Regular cardiac myocyte (primary cell): ENCODE measurements at places on chromosomes 12 and 14. TPM values are rescaled to one million over a fixed set of nuclear protein-coding genes. Genes with fewer than 3 reads are reported as not detected.

The DIO2 gene
- 6.8 and 27.0 TPM in 2 replicates for total RNA-seq

The ARPC3 gene
- 366 and 438 TPM in 2 replicates for total RNA-seq

The TSPAN8 gene
- total RNA-seq: 10.2 and 15.2 TPM in 2 replicates

The PLEKHD1 gene
- under 0.01 TPM in 1 of 2 replicates, not detected in the other for total RNA-seq

The AMDHD1 gene
- total RNA-seq: under 0.01 and 0.28 TPM in 2 replicates

The SERPINA9 gene
- total RNA-seq: 0.28 and 0.96 TPM in 2 replicates

The DPPA3 gene
- not detected in 2 replicates for total RNA-seq

The LAG3 gene
- not detected in 2 replicates for total RNA-seq

The AMN gene
- total RNA-seq: under 0.01 and 0.56 TPM in 2 replicates

The SMOC1 gene
- total RNA-seq: under 0.01 and 0.85 TPM in 2 replicates

The SLCO1C1 gene
- under 0.01 and 0.19 TPM in 2 replicates for total RNA-seq

The GUCY2C gene
- total RNA-seq: not detected in 2 replicates

The SAV1 gene
- total RNA-seq: 18.8 and 23.1 TPM in 2 replicates

The MYF6 gene
- total RNA-seq: not detected in 2 replicates

The KRT81 gene
- total RNA-seq: under 0.01 and 0.96 TPM in 2 replicates

The PRR4 gene
- total RNA-seq: 0.28 and 1.2 TPM in 2 replicates

The KRT77 gene
- not detected in 2 replicates for total RNA-seq

The PMCH gene
- 0.19 TPM in 1 of 2 replicates, not detected in the other for total RNA-seq

The SYCP3 gene
- total RNA-seq: under 0.01 and 0.85 TPM in 2 replicates

The IL23A gene
- 0.28 and 0.38 TPM in 2 replicates for total RNA-seq

The CCDC38 gene
- total RNA-seq: under 0.01 TPM in 2 replicates

The ADAM21 gene
- total RNA-seq: 1.5 and 2.0 TPM in 2 replicates

The PLCZ1 gene
- not detected in 2 replicates for total RNA-seq

The TMTC1 gene
- total RNA-seq: 18.8 and 87.1 TPM in 2 replicates

The INSM2 gene
- under 0.01 TPM in 1 of 2 replicates, not detected in the other for total RNA-seq

The EPS8 gene
- total RNA-seq: 150 and 165 TPM in 2 replicates

The INHBE gene
- 0.38 and 0.85 TPM in 2 replicates for total RNA-seq

The OTOGL gene
- 0.19 and 0.28 TPM in 2 replicates for total RNA-seq

The HOXC11 gene
- not detected in 2 replicates for total RNA-seq

The DTX1 gene
- under 0.01 and 0.28 TPM in 2 replicates for total RNA-seq

The SLC25A47 gene
- under 0.01 TPM in 1 of 2 replicates, not detected in the other for total RNA-seq

The SRGAP1 gene
- 9.4 and 21.4 TPM in 2 replicates for total RNA-seq

The HIP1R gene
- 9.9 and 12.7 TPM in 2 replicates for total RNA-seq

The SLCO1B1 gene
- not detected in 2 replicates for total RNA-seq

The CLEC6A gene
- total RNA-seq: not detected in 2 replicates

The TPH2 gene
- under 0.01 TPM in 1 of 2 replicates, not detected in the other for total RNA-seq

The B4GALNT3 gene
- total RNA-seq: 0.28 TPM in 1 of 2 replicates, not detected in the other

The CYP46A1 gene
- total RNA-seq: 0.38 and 0.56 TPM in 2 replicates

The ANP32D gene
- not detected in 2 replicates for total RNA-seq

The HOXC4 gene
- 0.19 TPM in 1 of 2 replicates, not detected in the other for total RNA-seq

The GPR162 gene
- total RNA-seq: 0.96 and 2.5 TPM in 2 replicates

The TMEM229B gene
- under 0.01 and 4.5 TPM in 2 replicates for total RNA-seq

The NIN gene
- 37.2 and 54.3 TPM in 2 replicates for total RNA-seq

The ACACB gene
- 2.3 and 3.9 TPM in 2 replicates for total RNA-seq
